Urinary bladder (tissue), 4 donors: ENCODE measurements at places on chromosomes 3 and 15. TPM values are rescaled to one million over a fixed set of nuclear protein-coding genes. Genes with fewer than 3 reads are reported as not detected.

GRCh38 chr15:80563372-80563997 is 131.6 kb upstream of the ABHD17C start:
- DNase-seq: no peak

DNA sequence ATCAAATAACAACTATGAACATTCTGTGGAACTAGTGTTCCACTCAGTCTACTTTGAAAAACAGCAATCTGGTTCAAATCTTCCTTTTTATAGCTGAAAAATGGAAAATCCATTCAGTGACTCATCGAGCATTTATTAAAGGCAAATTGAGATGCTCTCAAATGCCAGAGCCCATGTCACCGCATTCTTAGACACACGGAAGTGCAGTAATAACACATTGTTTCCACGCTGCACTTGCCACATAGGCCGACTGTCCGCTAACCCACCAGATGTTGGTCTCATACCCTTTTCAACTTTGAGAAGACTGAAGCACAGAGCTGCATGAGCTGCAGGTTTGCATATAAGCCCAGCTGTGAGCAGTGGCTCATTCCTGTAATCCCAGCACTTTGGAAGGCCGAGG is 95.9 kb downstream of the TMEM266 start:
- no peak for DNase-seq

DNA sequence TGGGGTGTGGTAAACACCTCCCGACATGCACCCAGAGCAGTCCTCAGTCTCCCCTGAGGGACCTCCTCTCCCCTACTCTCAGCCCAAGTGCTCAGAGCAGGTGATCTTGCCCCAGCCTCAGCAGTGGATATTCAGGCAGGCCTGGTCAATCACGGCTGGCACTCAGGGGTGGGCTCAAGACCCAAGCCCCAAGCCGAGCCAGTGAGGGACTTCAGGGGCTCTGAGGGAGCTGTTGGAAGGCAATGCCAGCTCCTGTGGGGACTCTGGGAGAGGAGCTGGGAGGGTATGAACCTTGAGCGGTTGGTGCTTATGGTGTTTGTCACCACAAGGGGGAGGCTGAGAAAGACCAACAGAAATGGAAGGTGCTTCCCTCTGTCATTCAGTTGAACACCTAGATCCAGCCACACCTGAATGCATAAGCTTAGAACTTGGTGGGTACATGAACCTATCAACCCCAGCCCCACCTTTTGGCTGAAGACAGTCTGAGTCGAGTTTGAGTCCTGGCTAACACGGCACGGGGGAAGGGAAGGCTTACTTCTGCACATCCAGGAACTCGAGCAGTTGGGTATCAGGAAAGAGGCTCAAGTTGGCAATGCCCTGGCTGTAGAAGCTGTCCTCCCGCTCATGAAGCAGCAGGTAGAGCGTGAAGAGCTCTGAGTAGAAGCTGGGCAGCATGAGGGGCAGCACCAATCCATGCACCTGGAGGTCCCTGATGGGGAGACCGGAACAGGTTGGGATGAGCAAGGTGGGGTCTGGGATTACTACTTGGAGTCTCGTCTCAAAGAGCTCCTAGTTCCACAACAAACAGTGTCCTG is 19.2 kb downstream of the ALS2CL start:
- no peak for DNase-seq

DNA sequence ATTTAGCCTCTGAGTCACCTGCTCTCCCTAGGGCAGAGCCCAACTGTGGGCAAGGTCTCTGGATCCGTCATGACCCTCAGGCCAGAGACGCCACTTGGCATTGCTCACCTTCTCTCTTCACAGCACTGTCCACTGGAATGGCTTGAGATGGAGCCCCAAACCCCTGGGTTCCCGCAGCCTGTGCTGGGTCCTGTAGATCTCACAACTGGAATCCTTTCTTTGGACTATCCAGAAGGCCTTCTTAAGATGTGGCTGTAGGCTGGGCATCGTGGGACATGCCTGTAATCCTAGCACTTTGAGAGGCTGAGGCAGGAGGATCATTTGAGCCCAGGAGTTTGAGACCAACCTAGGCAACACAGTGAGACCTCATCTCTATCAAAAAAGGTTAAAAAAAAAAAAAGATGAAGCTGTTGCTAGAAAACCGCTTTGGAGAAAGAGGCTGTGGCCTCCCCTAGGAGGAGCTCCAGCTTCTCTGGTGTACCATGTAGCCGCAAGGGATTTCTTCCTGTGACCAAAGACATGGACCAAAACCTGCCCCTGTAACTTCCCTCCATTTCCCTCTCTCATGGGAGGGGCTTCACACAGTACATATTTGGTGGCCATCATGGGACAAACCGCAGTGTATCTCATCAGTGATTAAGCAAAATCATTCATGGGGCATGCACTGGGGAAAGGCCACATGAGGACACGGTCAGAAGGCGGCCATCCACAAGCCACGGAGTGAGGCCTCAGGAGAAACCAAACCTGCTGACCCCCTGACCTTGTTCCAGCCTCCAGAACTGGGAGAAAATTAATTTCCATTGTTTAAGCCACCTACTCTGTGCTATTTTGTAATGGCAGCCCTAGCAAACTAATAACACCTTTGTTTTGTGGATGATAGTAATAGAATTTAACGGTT is 23.3 kb upstream of the BUB1B start:
- DNase-seq: no peak

DNA sequence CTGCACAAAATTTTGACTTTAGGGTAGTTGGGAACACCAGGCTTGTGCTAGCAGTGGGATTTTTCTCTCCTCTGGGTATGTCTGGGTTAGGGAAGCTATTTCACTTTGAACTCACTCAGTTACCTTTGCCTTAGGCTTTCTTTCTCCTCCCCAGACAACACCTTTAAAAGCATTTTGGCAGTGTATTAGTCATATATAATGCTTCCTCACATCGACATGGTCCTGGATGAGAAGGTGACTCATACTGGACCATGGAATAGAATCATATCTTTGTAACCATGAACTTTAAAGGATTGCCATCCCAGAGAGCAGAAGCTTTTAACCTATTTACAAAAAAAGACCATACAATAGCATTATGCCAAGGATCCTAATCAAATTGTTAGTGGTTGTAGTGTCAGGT is 2.7 kb downstream of the RYR3 start:
- no peak for DNase-seq

- no peak for DNase-seq
Measured at GRCh38 chr3:11611341-11611799, 32.3 kb downstream of the VGLL4 start.

DNA sequence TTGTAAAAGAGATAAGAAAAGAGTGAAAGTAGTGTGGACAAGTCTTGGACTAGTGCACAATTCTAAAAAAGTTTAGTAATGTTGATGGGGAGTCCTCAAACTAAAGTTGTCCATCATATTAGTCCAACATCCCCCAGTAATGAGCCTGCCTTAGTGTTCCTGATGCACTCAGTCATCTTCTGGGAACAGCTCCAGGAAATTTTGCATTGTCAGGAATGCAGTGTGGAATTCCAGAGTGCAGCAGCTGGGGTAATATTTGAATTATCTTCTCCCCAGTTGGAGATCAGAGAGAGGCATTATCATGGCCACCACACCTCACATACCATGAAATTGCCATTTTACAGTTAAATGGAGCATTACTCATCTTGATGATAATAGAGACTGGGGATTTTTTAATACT is 528.8 kb upstream of the NAALADL2 start:
- no peak for DNase-seq

- no peak for DNase-seq
Measured at GRCh38 chr15:63971904-63972303, 74.4 kb downstream of the DAPK2 start.

DNA sequence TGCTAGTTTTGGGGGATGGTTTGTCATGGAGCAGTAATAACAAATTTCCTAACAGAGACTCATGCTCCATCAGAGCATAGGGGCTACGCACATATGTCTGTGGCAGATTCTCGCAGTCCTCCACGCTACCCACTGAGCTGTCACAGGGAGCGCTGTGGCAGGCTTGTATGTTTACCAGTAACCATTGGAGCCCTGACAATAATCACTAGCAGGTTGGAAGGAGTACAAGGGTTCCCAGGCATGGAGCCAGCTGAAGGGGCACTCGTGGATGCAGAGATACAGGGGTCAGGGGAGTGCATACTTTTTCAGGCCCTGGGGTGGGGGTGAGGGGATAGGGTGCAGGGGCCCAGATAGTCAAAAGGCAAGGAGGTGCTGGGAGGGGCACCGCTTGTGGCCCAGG is 7.9 kb upstream of the GP9 start:
- no peak for DNase-seq

DNA sequence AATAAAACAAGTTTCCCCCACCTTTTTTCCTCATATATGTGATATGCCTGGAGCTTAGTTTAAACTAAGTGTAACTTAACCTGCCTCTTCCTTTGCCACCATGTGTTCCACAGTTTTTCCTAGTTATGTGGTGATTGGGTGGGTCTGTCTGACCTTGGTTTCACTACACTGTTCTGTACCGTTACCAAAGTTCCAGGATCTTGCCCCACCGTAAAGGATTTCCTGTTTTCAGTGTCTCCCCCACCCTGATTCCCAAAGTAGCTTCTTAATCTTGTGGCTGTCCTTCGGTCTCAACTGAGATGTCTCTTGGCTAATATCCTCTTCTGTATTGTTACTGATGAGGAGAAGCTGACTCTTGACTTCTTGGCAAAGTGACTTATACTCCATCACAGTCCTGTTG is 6.4 kb upstream of the MGA start:
- no peak for DNase-seq

- DNase-seq: no peak
Measured at GRCh38 chr15:39419651-39420050, 161.2 kb upstream of the THBS1 start.

DNA sequence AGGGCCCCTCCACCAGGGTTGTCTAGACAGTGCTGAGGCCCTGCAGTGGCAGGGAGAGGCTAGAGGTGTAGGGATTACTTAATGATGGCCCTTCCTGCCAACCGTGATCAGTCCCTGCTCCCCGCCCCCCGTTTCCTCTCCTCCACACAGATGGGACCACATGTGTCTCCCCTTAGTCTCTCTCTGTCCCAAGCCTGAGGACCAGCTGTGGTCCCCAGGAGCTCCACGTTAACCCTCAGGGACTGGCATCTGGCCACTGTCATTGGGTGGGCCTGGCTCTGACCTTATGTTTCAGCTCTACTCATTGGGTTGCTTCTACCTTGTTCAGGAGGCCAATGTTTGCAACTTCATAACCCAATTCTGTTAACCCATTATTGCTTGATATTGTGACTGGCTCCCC is 6.0 kb upstream of the ALPK3 start:
- DNase-seq: no peak

- no peak for DNase-seq
Measured at GRCh38 chr15:98712845-98713584, 64.7 kb downstream of the IGF1R start.

DNA sequence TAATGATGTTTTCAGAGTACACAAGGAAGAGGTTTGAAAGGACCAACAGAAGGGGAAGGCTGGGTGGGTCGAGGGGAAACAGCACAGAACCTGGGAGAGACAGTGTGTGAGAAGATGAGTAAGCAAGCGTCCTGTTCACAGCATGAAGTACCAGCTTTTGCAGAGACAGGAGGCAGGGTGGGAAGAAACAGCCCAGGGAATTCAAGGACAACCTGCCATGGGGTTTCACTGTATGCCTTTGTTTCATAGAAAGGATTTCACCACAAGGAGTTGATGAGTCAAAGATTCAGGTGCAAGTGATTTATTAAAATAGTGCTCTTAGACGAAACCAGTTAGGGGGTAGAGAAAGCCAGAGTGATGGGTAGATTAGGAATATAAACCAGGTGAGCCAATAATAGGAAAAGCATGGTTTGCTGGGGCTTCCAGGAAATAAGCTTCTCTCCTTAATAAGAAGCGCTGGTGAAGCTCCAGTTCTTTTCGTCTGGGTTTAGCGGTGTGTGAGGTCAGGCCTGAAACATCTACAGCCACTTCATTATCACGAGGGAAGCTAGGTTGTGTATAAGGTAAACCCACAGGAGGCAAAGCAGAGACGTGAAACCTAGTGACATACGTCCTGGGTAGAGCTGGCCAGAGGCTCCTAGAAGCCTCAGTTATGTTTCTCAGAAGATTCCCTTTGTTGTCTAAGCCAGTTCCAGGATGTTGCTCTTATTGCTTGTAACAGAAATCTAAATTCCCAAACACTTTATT is 3.9 kb downstream of the HHLA2 start:
- no peak for DNase-seq

DNA sequence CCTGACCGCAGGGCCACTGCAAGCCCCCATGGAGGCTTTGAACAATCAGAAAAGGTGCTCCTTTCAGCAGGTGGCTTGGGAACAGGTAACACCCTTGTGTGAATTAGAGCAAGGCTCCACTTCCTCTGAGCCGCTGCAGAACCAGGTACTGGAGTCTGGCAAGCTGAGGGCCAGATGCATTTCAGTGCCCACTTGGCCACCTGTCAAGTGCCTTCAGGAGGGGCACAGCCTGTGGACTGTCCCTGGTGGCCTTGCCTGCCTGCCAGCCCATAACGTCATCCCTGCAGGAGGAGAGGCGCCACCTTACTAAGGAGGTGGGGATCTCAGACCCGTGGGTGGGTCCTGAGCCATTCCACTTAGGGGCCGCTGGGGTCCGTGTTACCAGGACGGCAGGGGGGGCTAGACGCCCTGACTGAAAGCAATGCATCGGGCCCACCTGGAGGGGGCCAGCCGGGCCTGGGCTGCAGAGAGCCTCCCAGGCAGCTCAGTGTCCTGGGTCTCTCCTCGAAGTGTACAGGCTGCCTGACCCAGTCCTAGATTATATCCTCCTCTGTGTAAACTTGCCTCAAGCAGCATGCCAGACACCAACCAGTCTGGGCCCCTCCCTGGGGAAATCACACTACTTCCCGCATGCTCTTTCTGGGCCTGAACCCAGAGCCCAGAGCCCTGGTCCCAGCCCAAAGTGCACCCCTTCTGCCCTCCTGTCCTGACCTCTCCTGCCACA is 16.1 kb downstream of the SPTBN5 start:
- DNase-seq: no peak

GRCh38 chr3:94548581-94549316 is 485.9 kb downstream of the NSUN3 start:
- no peak for DNase-seq

- no peak for DNase-seq
Measured at GRCh38 chr3:33211444-33211843, 7.2 kb downstream of the SUSD5 start.

GRCh38 chr3:119288669-119289403 is 5.3 kb upstream of the ARHGAP31 start:
- DNase-seq: no peak

GRCh38 chr3:55556619-55557537 is 69.8 kb upstream of the WNT5A start:
- DNase-seq: no peak

The PLA2G4E gene
- total RNA-seq: not detected

The CCNDBP1 gene
- 44.9 TPM for total RNA-seq

The ATP2C1 gene
- total RNA-seq: 94.4 TPM

The DLL4 gene
- total RNA-seq: 11.8 TPM

The ARL14 gene
- total RNA-seq: 5.2 TPM

The CCDC13 gene
- 1.1 TPM for total RNA-seq

The NMNAT3 gene
- total RNA-seq: 7.5 TPM

The C3orf80 gene
- total RNA-seq: 1.0 TPM

The ZNF660 gene
- 12.9 TPM for total RNA-seq

The GHSR gene
- not detected for total RNA-seq

The IL5RA gene
- total RNA-seq: 0.69 TPM

The CHRNA7 gene
- total RNA-seq: 3.8 TPM

The THAP10 gene
- 5.0 TPM for total RNA-seq

The TMCO5A gene
- not detected for total RNA-seq

The SLC51A gene
- not detected for total RNA-seq
